ENCODE measurements at places on chromosomes 11 and 22. TPM values are rescaled to one million over a fixed set of nuclear protein-coding genes. Genes with fewer than 3 reads are reported as not detected.

DNA sequence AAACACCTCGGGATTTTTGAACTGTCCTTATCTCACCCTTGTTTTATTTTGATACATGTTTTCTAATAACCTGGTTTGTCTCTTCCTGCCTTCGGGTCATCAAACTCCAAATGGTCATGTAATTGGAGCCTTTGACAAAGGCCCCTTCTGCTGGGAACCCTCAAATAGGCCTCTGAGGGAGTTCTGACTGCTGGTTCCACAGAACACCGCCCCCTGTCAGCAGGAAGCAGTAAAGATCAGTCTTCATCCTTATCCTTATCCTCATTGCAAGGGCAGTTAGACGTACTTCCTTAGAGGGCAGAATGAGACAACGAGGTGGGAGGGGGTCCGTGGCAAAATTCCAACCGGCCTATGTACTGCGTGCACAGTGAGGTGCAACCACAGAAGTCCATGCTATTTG lies 12.1 kb downstream of the TRIM51 start:
- DNase-seq = peak; percentile 49

GRCh38 chr11:92413757-92414513 lies 189.3 kb downstream of the FAT3 start:
- DNase-seq = no peak

The PATE2 gene
- total RNA-seq = not detected

- no peak for DNase-seq
Observed at GRCh38 chr11:75766443-75767227, 1.9 kb upstream of the DGAT2 start.

DNA sequence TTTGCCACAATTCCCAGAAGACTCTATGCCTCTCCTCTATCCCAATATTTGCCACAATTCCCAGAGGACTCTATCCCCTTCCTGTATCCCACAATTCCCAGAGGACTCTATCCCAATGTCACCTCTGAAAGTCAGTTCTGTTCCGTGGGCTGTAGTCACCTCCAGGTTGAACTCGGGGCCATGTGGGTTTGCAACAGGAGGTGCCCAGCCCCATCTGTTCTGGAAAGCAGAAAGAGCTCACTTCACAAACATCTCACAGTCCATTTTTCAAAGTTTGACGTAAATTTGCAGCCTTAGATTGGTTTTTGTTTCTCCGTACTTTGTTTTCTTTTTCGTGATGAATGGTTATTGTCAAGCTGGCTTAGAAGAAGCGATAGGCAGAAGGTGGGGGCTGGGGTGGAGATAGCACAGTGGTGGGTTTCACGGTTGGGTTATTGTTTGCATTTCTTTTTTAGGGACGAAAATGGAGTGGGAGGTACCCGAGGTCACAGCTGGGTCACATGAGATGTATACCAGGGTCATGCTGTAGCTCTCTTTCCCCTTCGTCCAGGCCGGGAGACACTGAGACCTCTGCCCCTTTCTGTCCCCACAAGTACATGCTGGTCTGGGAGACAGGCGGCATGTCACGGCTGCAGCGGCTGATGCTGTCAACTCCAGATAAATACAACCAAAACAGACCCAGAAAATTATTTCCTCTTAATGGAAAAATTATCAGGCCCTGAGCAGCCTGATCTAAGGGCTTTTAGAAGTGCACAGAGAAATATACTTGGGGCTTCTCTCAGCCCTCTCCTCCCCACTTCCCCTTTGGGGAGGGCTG lies 374.5 kb downstream of the CADM1 start:
- DNase-seq = no peak

The TLCD5 gene
- total RNA-seq = 9.5 TPM

The ANKK1 gene
- not detected for total RNA-seq

The SPI1 gene
- total RNA-seq = not detected

- DNase-seq = no peak
Observed at GRCh38 chr22:35465109-35465701, 65.3 kb downstream of the MCM5 start.

- no peak for DNase-seq
Observed at GRCh38 chr11:109654091-109654490, 232.1 kb downstream of the C11orf87 start.

DNA sequence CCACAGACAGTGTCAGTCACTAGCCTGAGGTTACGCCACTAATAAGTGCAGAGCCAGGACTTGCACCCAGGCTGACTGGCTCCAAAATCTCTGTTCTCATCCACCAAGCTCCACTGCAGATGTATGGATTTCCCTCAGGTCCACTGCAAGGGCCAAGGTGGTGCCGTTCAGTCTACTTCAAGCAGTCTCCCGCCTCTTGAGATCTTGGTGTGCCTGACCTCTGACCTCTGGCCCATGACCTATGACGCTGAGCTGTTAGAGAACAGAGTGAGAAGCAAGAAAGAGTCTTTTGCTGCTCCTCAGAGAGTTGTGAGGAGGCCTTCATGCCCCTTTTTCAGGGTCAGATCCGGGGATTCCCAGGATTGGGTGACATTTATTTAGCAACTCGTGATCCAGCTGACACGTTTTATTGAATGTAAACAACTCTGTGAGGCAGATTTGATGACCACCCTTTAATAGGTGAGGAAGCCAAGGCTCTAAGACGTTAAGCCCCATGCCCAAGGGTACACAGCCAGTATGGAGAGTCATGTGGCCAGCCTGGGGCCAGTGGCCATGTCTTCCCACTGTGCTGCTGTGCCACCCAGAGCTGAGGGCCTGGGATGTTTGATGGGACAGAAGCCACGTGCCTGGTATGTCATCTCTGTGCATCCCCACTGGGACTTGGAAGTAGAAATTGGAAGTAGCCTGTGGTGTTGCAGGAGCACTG lies 25.2 kb downstream of the DCPS start:
- no peak for DNase-seq

- no peak for DNase-seq
Observed at GRCh38 chr11:7892059-7892699, 38.9 kb downstream of the OR10A6 start.

DNA sequence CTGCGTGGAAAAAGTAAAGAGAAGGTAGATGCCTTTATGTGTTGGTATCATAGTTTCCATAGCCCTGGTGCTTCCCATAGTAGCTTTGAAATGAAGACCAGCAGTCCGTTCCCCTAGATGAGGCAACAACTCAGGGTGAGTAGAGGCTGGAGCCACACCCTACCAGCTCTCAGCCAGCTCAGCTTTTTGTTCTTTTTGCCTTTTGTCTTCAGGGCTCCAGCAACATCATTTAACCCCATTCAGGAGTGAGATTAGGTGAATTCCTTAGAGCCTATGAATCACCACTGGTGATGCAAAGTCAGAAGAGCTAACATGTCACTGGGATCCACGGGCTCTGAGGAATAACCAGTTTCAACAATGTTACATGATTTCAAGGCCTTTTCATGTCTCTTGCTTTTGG lies 14.0 kb upstream of the SESN3 start:
- DNase-seq = no peak

GRCh38 chr11:132901638-132902471 lies 630.4 kb downstream of the OPCML start:
- no peak for DNase-seq

The PKNOX2 gene
- total RNA-seq = 2.0 TPM

The TMPRSS6 gene
- total RNA-seq = not detected

- no peak for DNase-seq
Observed at GRCh38 chr22:45502215-45503049, at the start of gene FBLN1. Gene FBLN1 (plus strand): TSS chr22:45502883. CDS start chr22:45502986, 103 bp downstream.

DNA sequence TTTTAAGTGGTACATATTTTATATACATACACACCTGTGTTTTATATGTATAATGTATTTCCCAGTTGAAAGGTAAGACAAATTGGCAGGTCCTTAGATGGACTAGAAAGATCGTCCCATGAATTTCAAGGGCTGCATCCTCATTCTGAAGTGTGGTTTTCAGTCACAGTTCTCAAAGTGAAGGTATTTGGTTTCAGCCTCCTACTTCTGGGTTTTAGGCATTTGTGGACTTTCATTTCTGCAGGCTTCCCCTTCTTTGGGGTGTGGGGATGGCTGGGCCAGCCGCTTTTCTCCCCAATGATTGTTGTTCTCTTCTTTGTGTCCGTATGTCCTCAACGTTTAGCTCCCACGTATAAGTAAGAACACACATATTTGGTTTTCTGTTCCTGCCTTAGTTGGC lies 10.0 kb downstream of the DCPS start:
- no peak for DNase-seq
